ENCODE measurements at places on chromosomes 13 and 19.

DNA sequence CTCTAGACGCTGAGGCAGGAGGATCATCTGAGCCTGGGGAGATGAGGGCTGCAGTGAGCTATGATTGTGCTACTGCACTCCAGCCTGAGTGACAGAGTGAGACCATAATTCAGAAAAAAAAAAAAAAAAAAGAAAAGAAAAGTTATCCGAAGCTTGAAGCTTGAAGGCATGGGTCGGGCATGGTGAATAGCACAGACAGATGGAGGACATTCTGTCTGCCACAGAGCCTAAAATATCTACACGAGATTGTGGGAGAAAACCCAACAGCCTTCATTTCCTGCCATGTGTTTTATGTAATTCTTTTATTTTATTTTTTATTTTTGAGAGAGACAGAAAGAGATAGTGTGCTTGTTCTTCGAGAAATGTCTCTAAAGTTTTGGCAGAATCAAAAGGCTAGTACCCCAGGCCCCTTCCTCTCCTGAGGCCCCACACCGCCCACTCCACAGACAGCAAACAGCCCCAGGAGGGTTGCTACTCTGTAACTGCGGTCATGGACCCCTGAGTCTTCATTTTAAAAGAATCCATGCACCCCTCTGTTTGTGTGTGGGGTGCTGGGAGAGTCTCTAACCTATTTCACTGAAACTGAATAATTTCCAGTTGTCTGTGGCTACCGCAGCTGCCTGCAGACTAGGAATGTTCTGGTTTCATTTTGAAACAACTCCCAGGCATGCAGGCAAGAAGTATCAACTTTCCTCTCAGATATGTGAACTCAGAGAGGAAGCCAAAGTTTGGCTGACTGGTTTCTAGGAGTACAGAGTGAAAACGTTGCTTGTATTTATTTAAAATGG, 38.4 kb upstream of the RCBTB2 start:
- no peak for DNase-seq

DNA sequence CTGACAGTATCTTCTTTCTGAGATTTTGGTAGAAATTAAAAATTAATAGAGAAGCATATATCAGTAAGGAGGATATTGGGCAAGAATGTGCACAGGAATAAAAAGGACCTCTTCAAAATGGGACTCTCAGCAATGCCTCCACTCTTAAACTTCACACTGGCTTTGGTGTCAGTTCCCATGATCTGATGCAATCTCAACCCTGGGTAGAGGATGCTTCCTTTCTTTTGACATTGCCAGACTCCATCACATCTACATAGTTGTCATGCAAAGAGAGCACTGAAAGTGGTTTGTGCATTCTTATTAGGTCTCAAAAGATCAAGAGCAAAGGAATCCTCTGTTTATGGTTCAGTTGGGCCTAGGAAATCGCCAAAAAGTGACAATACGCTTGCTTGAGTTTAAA, 26.3 kb downstream of the STARD13 start:
- DNase-seq: no peak

DNA sequence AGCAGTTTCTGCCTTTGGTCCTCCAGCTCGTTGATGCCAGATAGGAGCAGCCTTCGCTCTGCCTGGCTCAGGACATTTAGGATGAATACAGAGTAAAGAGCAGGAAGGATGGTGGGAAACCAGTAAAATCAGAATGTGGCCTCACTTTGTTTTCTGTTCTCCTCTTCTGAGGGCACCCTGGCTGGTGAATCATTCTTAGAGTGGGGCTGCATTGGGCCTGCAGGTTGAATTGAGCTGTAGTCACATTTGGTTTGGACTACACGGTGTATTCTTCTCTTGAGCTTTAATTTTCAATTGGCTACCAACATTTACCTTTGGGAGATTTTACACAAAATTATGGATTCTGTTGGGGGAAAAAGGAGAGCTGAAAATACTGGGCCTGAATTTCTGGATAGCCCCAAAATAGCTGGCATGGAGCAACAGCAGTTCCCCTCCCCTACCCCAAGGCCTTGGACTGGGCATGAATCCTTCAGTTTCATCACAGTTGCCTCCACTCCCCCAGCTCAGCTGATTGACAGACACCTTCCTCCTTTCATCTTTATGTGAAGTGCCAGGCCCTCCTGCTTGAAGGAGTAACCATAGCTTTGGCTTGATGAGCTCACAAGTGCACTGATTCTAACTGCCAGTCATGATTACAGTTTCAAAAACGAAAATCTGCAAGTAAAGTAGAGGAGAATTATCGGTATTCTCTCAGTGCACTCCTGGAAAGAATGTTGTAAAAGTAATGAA, 24.3 kb downstream of the ERCC5 start:
- DNase-seq: no peak

DNA sequence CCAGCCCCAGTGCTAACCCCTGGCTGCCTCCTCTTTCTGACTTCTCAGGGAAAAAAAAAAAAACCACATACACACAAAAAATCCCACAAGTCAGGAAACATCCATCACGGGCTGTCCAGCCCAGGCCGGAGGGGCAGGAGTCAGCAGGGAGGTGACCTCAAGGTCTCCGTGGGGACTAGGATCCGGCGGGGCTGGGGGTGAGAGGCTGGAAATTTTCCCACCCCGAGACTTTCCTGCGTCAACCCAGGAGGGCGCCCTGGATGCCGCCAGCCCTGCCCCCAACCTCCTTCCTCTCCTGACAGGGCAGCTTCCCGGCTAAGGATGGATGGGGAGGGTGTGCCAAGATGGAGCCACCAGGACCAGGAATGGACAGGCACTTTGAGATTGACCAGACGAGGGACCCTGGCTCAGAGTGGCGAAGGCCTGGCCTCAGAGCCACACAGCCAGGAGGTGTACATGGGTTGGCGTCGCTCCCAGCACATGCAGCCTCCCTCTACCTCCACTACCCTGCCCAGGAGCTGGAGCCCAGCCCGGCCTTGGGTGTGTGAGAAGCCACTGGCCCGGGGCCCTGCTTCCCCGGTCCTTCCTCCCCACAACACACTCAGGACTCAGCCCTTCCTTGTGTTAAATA, 33.3 kb downstream of the BLOC1S3 start:
- DNase-seq: no peak

GRCh38 chr19:54209811-54210494, 9.3 kb downstream of the RPS9 start:
- no peak for DNase-seq

GRCh38 chr13:96525715-96526114, 435.8 kb downstream of the HS6ST3 start:
- no peak for DNase-seq

DNA sequence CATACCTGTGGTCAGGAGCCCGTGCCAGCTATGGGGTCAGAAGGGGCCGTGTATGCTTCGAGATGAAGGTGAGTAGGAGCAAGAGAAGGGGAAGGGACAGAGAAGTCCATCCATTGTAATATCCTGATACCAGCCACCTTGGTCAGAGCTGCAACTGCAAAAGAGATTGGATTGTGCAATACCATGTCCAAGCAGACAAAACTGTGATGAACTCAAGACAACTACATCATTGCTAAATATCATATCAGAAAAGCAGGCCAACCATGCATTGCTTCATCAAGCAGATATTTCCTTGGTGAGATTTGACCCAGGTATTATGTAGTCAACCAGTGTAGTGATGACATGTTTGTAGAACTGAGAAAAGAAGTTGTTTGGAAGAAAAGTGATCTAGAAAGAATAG, 12.1 kb downstream of the HNRNPUL1 start:
- no peak for DNase-seq

- DNase-seq: no peak
Observed at GRCh38 chr13:111289251-111289650, 31.2 kb upstream of the TEX29 start.

DNA sequence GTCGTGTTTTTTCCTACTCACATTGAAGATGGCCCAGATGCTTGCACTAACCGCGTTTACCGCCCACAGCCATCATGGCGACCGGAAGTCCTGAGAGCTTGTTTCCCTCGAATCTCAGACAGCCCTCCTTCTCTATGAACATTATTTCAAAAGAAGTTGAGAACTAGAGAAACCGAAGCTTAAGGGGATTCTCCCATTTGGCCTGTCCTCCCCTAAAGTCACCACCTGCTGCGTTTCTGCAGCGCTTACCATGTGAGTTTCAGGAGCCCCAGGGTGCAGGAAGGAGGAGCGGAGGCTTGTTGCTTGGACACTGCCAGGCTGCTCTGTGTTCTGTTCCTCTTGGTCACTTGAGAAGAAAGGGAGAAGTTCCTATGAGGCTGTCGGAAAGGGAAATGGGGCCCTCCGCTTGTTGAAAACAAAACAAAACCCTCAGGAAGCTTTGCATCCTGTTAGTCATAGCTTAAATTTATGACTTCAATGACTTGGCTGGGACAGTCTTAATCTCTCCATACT, 6.2 kb downstream of the CARD8 start:
- peak; percentile 69 for DNase-seq

- peak; percentile 60 for DNase-seq
Observed at GRCh38 chr19:6530386-6531162, at the start of gene TNFSF9. TNFSF9 (plus strand) TSS chr19:6531026; CDS start chr19:6531037, 11 bp downstream.

DNA sequence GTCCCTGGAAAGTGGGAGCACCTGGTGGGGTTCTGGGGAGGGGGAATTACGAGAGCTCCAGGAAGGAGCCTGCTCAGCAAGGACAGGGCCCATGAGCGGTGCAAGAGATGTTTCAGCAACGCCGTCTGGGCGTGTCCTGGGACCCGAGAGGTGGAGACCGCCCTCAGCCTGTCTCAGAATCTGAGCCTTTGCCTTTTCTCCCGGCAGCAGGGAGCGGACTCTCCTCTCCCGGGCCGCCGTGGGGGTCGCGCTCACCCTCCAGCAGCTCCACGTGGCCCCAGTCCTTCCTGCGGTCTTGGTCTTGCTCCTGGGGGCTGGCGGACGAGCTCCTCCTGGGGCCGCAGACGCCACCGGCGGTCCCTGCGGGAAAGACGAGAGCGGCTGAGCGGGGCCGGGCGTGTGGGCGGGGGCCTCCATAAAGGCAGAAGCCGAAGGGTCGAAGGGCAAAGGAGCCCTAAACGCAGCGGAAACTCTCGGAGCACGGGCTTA, 714 bp downstream of the POLRMT start:
- no peak for DNase-seq

- no peak for DNase-seq
Observed at GRCh38 chr13:79405501-79405830, 589 bp downstream of the RBM26 start.

GRCh38 chr19:8476524-8476923, 25.9 kb downstream of the PRAM1 start:
- DNase-seq: no peak

DNA sequence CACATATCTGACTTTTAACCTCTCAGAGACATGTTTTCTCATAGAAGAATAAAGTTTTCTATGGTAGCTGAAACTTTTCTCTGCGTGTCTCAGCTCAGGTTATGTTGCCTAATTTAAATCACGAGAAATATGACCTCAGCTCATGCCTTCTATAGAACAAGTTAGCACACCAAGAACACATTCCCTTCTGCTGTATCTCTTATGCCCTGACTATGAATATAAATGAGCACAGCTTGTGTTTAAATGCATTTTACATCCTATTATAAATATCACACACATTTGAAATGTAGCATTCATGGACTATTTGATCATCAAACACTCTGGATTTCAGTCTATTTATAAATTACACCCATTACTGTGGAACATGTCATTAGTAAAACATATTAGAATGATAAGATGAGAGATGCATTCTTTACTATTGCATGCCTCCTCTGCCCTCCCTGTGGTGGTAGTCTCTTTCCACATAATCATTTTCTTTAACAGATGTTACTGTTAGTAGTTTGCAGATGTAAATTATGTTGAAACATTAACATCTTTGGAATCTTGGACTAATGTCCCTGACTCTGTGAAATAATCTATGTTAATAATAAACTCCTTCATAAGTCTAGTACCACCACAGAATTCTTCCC, 2044.9 kb upstream of the PCDH20 start:
- no peak for DNase-seq

GRCh38 chr13:36163809-36164308, 32.7 kb upstream of the DCLK1 start:
- no peak for DNase-seq

GRCh38 chr13:21894091-21894490, 223.2 kb downstream of the FGF9 start:
- DNase-seq: no peak

DNA sequence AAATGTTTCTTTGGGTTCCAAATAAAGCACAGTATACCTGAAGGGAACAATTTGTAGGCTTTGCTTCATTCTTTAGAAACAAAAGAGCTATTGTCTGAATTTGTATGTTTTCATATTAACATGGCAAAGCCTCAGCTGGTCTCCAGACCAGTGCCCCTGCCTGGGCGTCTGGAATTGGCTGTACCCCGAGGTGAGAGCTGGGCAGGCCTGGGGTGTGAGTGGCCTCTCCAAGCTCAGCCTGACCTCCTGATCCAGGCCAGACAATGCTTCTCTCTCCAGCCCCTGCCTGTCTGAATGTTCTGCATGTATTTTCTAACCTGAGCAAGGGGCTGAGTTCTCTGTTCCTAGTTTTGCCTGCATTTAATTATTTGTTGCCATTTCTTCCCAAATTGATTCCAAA, 66.3 kb upstream of the MCF2L start:
- no peak for DNase-seq

DNA sequence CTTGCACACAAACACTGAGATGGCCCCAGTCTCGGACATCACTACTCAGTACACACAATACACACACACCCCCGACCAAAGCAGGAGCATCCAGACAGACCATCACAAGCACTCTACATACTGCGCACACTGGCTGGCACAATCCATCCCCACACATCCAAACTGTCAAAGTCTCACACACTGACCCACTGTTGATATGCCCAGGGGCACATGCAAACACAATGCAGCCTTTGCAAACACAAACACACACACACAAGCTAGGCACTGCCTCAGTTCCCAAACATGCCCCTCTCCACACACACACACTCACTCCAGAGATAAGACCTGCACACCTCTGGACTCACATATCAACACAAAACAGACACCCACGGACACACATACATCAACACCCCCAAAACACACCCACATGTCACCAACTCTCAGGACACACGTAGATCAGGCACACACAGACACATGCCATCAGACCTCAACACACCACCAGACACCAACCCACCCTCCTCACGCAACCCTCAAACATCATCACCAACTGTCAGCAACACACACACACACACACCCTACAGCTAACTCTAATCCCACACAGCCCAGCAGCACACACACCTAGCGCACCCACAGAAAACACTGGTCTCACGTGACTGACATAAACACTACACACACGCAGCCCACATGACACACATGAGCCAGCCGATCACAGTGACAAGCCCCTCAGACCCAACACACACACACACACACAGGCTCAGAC, 1.9 kb downstream of the BBC3 start:
- DNase-seq: no peak

- DNase-seq: no peak
Observed at GRCh38 chr13:77781808-77782207, 84.3 kb downstream of the SLAIN1 start.

DNA sequence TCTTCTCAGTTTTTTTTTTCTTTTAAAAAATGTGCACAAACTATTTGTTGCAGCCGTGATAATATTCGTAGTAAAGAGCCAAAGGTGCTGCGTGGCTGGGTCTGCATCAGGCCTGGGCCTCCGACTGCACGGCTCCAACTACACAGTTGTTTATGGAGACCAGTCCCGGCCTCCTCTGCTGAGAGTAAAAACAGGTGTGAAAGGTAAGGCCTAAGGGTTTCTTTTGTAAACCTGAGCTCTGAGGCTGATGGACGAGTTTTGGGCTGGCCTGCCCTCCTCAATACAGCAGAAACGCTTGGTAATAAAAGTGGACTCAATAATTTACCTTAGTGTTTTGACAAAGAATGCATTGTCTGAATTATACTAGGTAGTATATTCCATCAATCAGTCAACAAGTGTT, 3.9 kb downstream of the MBNL2 start:
- DNase-seq: no peak
